ENCODE measurements at places on chromosomes 16 and 17.
A peak's percentile ranks its signal among the peaks of the same experiment; 100 is the strongest.

GRCh38 chr17:66578781-66579489, 256.0 kb upstream of the CACNG5 start:
- DNase-seq, result no peak

DNA sequence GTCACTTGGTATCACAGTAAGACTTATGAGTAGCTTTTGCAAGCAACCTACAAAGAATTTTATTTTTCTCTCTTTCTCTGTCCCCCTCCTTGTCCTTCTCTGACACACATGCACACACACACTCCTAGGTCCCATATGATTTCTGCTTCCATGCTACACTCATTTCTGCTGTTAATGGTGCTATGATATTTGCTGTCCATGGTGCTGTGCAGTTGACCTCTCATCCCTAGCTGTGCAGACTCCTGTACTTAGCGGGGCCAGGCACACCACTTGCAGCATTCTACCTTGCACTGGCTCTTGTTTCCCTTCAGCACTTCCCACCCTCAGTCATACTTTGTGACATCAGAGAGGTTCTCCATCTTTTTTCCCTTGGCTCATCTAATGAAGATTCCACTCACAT, 158.9 kb upstream of the CNTNAP4 start:
- no peak for DNase-seq

GRCh38 chr17:5587438-5588032, 3.2 kb upstream of the NLRP1 start:
- peak; percentile 60 for DNase-seq

DNA sequence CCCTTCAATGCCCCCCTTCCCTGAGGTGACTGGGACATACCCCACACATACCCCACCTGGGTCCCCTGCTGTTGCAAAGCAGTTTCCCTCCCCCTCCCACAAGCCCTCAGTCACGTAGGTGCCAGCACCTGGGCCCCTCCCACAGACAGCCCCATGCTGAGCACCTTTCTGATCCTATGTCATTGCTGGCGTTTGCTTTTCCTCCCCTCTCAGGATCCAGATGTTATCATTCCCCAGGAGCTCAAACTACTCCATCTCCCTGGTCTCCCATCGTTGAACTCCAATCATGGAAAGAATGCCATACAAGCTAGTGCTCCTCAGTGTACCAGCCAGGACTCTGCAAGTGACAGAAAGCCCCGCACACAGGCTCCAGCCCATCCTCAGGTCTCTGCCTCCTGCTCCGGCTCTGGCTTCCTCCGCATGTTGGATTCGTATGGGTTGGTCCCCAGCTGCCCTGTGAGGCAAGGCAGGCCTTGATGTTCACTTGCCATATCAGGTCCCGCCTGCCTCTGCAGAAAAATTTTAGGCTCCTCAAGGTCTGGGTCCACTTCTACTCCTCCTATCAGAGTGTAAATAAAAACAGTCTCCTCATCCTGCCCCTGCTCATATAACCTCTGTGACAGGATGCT, 31.4 kb upstream of the MED9 start:
- DNase-seq, result no peak

- no peak for DNase-seq
Observed at GRCh38 chr16:69724981-69725479, 1.3 kb downstream of the NQO1 start.

- DNase-seq, result no peak
Observed at GRCh38 chr17:64328859-64329531, 61.7 kb downstream of the PECAM1 start.

DNA sequence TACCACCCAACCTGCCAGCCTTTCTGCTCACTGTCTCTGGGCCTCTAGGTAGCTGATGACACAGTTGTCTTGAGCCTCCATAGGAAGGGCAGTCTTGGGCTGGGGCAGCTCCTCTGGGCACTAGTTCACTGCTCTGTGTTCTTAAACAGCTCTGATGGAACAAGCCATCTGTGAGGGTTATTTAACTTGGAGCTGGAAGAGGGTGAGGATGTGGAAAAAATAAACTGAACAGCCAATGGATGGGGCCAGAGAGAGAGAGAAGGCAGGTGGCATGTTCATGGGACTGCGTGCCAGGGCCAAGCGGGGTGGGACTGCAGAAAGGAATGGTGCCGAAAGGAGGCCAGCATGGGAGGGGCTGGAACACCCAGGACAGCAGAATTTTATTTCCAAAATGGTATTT, 52.6 kb downstream of the HIC1 start:
- no peak for DNase-seq

- DNase-seq, result peak; percentile 96
Observed at GRCh38 chr17:38605841-38606645, at the start of gene SRCIN1. Gene SRCIN1 (minus strand): TSS chr17:38605952. CDS start chr17:38605705, 247 bp downstream.

GRCh38 chr17:61968757-61969156, 41.0 kb upstream of the INTS2 start:
- DNase-seq, result no peak

- DNase-seq, result no peak
Observed at GRCh38 chr16:83070416-83071209, 443.8 kb downstream of the CDH13 start.

- DNase-seq, result no peak
Observed at GRCh38 chr16:79618041-79618691, 17.6 kb upstream of the MAF start.

GRCh38 chr16:73020409-73020884, 27.5 kb downstream of the ZFHX3 start:
- DNase-seq, result no peak

- DNase-seq, result no peak
Observed at GRCh38 chr16:55386534-55387296, 62.7 kb downstream of the IRX6 start.

- no peak for DNase-seq
Observed at GRCh38 chr17:75442168-75443103, 14.0 kb upstream of the TMEM94 start.

GRCh38 chr16:49527611-49528010, 154.0 kb downstream of the C16orf78 start:
- no peak for DNase-seq

DNA sequence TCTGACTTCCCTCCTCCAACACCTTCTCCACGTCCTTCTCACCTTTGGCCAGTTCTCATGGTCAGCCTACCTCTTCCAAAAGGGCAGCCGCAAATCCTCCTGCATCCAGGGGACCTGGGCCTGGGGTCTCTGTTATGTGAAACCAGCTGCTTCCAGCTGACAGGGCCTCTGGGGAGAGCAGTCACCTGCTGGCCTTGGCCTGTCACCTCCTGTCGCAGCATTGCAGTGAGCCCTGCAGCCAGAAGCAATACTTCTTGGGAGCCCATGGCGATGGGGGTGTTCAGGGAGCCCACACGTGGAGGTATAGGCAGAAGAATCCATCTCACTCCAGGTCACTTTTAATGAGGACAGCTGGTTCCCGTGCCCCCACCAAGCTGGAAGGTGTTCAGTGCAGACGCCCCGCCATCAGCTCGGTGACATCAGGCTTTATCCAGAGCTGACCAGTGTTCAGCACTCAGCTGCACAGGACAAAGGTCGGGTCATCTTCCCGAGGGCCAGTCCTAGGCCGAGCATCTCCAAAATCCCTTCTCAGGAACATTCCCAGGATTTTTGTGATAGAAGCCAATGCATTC, 1.7 kb upstream of the SLC47A2 start:
- peak; percentile 3 for DNase-seq

GRCh38 chr17:44552361-44552760, 4.9 kb upstream of the FZD2 start:
- no peak for DNase-seq

DNA sequence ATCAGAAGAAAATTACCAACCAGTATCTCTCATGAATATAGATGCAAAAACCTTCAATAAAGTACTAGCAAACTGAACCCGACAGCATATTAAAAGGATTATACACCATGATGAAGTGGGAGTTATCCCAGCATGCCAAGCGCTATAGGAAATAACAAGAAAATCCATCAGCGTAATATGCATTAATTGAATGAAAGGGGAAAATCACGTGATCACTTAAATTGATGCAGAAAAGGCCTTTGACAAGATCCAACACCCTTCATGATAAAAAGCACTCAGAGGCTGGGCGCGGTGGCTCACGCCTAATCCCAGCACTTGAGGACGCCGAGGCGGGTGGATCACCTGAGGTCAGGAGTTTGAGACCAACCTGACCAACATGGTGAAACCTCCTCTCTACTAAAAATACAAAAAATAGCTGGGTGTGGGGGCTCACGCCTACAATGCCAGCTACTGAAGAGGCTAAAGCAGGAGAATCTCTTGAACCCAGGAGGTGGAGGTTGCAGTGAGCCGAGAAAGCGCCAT, 4.8 kb downstream of the CTRB2 start:
- no peak for DNase-seq
